ENCODE measurements at places on chromosomes 7 and 10.

- no peak for DNase-seq
Measured at GRCh38 chr10:78756604-78757343, 312.0 kb upstream of the ZMIZ1 start.

DNA sequence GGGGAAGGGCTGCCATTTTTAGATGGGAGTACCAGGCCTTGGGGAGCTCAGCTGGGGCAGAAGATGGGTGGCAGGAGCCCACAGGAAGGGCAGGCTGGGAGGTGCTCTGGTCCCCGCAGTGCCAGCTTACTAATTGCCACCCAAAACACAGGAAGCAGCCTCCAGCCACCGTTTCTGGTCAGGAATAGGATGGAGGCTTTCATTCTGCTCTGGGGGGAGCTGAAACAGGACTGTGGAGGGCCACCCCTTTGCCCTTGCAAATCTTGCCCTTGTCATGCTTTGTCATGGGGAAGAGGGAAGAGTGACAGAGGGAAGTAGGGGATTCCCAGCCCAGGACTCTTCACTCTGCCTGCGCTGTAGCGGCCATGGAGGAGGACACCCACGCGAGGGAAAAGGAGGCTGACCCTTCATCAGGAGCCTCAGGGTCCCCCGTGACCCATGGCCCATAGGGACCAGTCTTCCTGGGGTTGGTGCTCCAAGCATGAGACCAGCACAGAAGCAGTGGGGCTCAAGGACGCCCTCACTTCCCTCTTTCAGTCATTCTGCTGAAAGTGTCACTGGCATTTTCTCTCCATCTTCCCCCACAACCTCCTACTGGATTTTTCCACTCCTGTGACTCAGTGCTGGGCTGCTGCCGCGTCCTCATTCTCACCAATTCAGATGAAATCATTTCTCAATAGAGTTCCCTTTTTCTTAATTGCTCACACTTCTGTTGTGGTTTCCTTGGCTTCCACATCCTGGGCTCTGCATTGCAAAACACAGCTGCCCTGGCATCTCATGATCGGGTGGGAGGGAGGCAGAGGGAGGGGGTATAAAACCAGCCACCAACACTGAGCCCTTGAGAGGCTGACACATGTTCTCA, 61.9 kb downstream of the MKI67 start:
- DNase-seq: peak; percentile 46

- no peak for DNase-seq
Measured at GRCh38 chr7:156445997-156446761, 194.4 kb upstream of the RNF32 start.

DNA sequence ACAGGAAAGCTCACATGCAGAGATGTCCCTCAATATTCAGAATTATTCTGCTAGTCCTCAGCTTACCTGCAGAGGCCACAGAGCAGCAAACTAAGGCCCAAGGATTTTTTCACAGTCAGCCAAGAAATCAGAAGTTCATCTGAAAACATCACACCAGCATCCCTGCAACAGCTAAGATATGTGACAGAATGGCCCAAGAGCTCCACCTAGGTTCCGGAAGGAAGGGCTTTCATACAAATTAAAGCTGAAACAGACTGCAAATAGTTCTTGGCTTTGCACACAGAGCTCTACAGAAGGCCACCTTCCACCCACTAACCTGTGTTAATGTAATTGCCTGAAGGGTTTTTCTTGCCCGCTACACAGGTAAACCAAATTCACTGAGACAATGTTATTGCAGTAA, 438.8 kb upstream of the C7orf33 start:
- no peak for DNase-seq

DNA sequence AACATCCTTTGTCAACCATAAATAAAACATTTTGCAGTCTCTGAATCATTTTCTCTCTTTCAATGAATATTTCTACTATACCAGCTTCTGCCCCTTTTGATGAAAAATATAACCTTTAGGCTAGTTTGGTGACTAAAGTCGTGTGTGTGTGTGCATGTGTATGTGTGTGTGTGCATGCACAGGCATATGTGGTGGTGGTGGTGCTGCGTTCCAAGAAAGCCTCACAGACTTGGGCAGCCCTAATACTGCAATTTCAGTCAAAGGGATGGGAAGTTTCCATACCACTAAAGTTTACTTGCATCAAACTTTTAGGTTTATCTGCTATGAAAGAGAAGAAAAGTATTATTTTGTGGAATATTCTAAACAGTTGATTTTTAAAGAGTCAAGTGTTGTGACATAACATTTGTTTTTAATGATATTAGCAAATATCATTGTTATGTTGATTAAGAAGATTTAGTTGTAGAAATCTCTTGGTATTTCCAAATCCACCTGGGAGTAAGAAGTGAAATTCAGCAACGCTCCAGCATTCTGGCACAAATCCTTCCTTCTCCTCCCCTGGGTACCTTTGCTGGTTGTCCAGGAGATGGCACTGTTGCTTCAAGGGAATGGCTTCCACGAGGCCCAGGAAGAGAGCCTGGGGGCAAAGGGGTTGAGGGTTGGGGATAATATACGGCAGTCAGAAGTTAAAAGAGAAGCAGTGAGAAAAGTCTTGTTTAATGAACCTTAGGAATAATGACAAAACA, 41.5 kb downstream of the ASB4 start:
- DNase-seq: no peak

- DNase-seq: no peak
Measured at GRCh38 chr7:153193144-153193595, 433.6 kb downstream of the ACTR3B start.

- DNase-seq: no peak
Measured at GRCh38 chr7:41030673-41031072, 672.2 kb downstream of the INHBA start.

- DNase-seq: no peak
Measured at GRCh38 chr10:132849546-132850031, 63.6 kb upstream of the NKX6-2 start.

GRCh38 chr10:130884456-130884855, 427.1 kb downstream of the TCERG1L start:
- no peak for DNase-seq

DNA sequence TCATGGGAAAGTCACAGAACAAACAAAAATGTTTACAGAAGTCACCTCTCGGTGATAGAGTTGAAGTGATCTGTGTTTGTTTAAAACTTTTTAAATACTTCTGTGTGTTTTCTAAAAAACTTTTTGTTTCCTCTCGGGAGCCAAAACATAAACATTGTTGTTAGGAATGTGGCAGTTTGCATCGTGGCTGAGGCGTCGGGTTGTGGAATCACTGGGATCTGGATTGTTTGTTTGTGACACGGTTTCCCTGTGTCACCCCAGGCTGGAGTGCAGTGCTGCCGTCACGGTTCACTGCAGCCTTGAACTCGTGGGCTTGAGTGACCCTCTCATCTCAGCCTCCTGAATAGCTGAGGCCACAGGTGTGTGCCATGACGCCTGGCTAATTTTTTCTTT, 29.0 kb upstream of the SUN1 start:
- DNase-seq: no peak

GRCh38 chr7:150959739-150960734, 18.1 kb downstream of the KCNH2 start:
- DNase-seq: no peak

DNA sequence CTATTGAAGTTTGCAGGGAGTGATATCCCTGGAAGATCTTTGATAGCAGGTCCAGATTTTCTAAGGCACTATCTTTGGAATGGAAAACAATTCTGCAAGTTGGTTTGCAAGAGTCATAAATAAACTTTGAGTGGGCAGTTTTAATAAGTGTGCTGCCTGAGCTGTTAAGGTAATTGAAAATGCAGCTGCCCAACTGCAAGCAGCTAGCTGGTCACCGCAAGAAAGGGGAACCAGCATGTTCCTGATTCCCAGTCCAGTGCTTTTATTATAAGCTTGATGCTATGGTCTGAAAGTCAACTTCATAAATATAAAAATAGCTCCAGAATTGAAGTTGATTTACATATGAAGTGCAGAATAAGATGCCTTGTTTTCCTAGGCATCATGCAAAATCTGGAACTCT, 308.4 kb downstream of the ZNF248 start:
- no peak for DNase-seq

- DNase-seq: no peak
Measured at GRCh38 chr10:51014680-51015389, 59.5 kb upstream of the PRKG1 start.

DNA sequence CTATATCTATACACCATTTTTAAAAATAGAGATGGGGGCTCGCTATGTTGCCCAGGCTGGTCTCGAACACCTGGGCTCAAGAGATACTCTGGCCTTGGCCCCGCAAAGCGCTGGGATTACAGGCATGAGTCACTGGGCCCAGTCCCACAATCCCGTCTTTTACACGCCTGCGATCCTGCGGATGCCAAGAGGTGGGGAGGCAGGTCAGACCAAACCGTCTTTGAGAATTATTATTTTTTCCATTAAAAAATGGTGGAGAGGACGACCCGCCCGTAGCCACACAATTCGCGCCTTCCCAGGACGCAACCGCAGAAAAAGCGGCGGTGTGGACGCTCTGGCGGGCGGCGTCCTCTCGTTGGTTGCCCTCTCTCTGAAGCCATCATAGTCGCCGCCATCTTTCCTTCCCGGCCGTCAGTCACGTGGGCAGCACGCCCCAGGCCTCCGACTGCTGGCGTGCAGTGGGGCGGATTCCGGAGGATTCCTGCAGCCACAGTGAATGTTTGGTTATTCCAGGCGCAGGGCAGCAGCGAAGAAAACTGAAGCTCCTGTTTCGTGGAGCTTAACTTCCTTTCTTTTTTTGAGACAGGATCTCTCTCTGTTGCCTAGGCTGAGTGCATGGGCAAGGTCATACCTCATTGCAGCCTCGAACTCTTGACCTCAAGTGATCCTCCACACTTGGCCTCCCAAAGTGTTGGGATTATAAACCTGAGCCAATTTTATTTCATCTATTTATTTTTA, 9.9 kb upstream of the EPHB4 start:
- peak; percentile 53 for DNase-seq

GRCh38 chr7:37769291-37769690, 79.1 kb upstream of the NME8 start:
- DNase-seq: no peak

- no peak for DNase-seq
Measured at GRCh38 chr7:134684165-134684564, 37.5 kb downstream of the BPGM start.

DNA sequence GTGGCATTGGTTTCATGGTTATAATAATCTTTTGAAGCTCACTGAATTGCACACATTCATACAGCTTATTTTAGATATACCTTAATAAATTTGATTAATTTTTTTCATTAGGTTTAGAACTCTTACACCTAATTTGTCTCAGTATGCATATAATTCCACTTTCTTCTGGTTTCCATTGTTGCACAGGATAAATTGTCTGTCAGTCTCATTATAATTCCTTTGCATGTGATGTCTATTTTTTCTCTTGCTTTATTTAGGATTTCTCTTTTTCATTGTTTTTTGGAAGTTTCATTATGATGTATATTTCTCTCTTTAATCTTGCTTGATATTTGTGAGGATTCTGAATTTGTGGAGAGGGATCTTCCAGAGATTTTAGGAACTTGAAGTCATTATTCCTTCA, 84.7 kb downstream of the ARL5B start:
- no peak for DNase-seq

GRCh38 chr10:44723619-44724325, 187.4 kb upstream of the TMEM72 start:
- no peak for DNase-seq

- DNase-seq: no peak
Measured at GRCh38 chr10:86410542-86411124, 44.0 kb upstream of the GRID1 start.

DNA sequence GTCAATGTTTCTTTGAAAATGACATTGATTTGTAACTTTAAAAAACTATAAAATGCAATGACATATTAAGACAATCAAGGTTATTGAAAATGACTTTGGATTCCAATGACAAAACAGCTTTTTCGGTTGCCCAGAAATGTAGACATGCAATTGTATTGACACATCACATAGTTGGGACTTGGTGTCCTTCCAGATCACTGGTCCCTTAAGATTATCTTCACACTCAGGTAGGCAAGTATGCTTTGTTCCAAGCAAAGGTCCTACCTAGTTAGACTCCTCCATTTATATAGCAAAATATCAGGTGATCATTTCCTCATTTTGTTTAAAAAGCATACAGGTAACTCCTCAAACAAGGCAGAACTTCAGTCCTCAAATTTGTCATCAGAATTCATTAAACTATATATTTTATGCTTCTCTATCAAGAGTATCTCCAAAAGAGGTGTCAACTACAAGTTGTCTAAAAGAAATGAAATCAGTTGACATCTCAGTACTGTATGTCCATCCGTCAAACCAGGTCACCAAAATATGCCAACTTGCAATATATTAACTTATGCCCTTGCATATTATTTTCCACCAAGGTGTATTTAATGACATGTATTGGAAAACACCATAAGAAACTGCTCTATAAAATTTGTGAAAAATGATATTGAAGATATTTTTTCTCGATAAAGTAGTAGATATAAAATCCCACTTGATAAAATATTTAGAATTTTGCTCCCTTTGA, 64.6 kb downstream of the TSPAN12 start:
- no peak for DNase-seq

DNA sequence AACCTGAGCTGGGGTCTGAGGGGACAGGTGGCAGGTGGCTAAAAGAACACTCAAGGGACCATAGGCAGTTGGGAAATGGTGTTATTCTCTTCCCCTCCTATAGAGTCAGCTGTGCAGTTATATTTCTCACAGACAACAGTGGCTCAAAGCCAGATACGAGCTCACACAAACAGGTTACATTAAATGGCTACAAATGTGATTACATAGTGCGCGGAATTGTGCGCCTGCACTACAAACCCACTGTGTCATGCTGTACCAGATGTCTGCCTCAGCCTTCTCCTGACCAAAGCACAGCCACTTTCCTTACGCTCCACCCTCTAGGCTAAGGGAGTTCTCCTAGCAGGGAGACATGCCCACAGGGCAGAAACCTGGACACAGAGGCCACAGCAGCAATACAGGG, 387.2 kb downstream of the CNTNAP2 start:
- no peak for DNase-seq

DNA sequence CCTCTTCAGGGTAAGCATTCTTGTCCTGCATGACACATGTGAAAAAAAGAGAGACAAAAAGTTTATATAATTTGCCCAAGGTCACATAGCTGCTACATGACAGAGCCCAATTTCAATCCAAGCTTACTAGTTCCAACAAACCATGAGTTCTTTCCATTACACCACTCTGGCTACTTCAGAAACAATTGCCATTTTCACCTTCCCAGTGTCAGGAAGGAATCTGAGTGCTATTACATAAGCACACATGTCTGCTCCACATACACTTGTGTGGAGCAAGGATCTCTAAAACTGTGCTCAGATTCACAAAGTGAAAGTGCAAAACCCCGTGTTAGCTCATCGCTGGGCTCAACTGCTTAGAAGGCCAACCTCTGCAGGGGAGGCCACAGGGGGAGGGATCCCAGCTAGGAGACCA, 356.2 kb upstream of the NFE2L3 start:
- DNase-seq: no peak
